Sigmoid colon (tissue), 7 donors: ENCODE measurements at places on chromosomes 11 and 22. TPM values are rescaled to one million over a fixed set of nuclear protein-coding genes. Genes with fewer than 3 reads are reported as not detected.

DNA sequence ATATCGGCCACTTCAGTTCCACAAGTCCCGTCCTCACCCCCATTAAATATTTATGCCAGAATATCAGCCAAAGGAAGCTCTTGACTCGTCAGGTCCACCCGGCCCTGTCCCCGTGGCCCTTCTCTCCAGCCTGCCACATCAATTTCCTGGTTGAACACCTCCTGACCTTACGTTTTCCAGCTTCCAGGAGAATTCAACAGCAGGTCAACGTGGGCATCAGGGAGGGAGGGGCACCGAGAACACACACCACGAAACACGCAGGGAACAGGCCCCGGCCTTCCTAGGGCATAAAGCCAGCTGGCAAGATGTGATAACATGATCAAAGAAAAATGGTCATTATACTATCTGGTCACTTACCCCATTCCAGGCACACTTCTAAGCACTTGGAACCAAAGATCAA lies 15.3 kb downstream of the SULT4A1 start:
- no peak for DNase-seq

- no peak for DNase-seq
Measured at GRCh38 chr11:86688398-86689179, 16.2 kb upstream of the ME3 start.

The CRYBB3 gene
- not detected for total RNA-seq

The SLC36A4 gene
- 14.6 TPM for total RNA-seq

DNA sequence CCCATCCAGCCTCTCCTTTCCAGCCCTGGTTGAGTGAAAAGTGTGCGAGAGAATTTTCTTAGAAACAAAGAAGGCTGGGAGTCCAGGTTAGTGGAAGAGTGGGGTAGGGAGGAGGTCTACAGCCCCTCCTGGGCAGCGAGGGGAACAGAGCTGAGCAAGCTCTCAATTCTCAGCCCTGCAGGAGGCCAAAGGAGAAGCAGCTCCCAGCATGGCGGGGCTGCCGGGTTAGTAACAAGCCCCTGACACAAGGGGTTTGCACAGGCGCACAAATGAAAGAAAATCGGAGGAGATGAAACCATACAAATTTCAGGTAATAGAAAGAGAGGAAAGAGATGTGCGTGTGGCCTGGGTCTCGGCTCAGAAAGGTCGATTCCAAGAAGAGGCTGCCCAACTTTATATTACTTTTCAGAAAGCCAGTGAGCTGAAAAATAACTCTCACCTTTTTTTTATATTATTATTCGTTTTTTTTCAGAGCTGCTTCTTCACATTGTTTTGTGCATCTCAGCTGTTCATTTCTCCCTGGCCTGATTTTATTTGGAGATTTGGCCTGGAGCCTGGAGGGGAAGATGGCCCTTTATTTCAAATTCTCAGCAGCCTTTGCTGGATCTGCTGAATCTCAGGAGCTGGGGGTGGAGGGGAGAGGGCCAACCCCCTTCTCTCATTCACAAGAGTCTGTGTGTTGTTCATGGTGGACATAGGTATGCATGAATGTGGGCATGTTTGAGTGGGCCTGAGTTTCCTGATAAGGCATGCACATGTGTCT lies 583.2 kb downstream of the BUD13 start:
- no peak for DNase-seq

The PES1 gene
- 33.2 TPM for total RNA-seq

GRCh38 chr11:64878223-64878493 lies 263 bp downstream of the EHD1 start:
- no peak for DNase-seq

The KCNQ1 gene
- 3.2 TPM for total RNA-seq

DNA sequence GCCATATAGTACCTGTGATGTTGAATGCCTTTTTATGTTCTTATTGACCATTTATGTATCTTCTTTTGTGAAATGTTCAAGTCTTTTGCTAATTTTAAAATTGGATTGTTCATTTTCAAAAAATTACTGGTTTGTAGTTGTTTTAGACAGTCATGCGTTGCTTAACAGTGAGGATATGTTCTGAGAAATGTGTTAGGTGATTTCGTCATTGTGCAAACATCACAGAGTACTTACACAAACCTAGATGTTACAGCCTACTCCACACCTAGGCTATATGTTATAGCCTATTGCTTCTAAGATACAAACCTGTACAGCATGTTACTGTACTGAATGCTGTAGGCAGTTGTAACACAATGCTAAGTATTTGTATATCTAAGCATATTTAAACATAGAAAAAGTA lies 32.5 kb downstream of the PDE3B start:
- no peak for DNase-seq

GRCh38 chr22:21734540-21735199 lies 924 bp downstream of the YPEL1 start:
- no peak for DNase-seq

The USH1C gene
- 1.7 TPM for total RNA-seq

DNA sequence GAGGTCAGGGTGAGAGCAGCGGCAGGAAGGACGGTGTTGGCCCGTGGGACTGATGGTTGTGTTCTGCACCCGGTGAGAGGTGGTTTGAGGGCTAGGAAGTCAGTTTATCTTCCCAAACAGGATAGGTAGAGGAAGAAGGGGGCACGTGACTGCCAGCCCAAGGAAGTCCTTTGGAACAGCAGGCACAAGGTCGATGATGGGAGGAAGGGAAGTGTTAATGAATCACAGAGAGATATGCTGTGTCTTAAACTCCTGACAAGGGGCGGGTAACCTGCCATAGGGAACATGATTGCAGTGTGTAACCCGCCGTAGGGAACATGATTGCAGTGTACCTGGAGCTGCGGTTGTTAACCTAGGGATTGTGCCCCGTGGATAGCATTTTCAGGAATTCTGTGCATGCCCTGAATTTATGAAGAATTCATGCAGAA lies 49.0 kb downstream of the PRR5L start:
- no peak for DNase-seq

- DNase-seq: no peak
Measured at GRCh38 chr11:1696608-1697570, at the start of gene KRTAP5-6. KRTAP5-6 (plus strand) TSS chr11:1697195; CDS start chr11:1697246, 51 bp downstream.

The NCAM1 gene
- 82.8 TPM for total RNA-seq

DNA sequence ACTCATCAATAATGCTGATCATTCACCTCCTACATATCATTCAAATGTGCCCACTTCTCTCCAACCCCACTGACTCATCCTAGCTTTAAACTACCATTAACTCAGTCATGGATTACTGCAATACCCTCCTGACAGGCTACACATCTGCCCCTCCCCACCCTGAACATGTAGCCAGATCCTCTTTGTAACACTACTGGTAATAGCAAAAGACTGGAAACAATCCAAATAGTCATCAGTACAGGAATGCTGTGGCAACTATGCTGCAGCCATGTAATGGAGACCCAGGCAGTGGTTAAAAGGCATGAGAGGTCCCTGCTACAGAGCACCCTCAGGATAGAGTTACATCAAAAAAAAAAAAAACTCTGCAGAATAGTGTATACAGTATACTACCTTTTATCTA lies 16.6 kb downstream of the SLC43A3 start:
- no peak for DNase-seq

DNA sequence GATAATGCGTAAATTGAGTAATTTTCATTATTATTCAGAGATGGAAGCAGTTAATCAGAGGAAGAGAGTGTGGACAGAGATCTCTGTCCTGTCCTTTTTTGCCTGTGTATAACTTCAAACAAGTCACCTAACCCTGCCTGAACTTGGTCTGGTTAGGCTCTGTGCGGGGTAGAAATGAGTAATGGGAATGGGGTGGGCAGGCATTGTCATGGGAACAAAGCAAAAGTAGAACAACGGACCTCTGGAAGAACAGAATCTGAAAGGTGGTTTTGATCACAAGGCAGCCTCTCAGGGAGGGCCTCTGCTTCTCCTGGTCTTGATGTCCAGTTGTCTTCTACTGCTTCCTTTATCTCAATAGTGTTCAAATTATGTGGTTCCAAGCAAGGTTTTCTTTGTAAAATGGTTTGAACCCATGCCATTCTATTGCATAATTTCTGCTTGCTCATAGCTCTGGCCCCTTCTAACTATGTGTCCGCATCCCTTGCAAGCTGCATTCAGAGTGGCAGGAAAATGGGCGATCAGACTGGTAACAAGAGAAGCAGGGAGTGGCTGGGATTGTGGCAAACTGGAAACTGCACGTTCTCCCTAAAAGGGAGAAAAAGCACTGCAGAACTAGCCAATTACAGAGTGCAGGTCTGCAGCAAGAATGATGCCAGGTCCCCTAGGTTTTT lies 76.1 kb downstream of the PRR5L start:
- DNase-seq: no peak

- no peak for DNase-seq
Measured at GRCh38 chr11:57728829-57729228, 12.5 kb upstream of the SELENOH start.

- DNase-seq: no peak
Measured at GRCh38 chr11:10818594-10818993, 9.9 kb upstream of the EIF4G2 start.

The MOV10L1 gene
- 5.6 TPM for total RNA-seq

GRCh38 chr11:68036717-68037239 lies 2.0 kb upstream of the TCIRG1 start:
- DNase-seq: peak; percentile 89

DNA sequence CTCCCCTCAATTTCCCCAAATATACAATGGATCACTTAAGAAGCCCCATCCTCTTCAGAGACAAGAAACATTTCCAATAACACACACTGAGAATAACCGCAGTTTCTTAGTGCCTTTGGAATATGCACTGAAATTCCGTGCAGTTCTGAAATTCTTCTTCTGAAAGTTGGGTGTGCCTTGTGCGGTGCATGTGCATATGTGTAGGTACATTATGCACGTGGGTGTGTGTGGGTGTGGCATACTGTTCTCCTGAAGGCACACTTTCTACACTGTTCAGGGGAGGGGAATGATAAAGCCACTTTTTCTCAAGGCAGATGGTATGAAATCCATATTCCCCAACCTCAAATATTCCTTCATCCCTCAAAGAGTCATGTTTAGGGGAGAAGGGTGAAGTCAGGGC lies 1.7 kb downstream of the EXPH5 start:
- no peak for DNase-seq

The TKFC gene
- 11.8 TPM for total RNA-seq

The HEPN1 gene
- total RNA-seq: not detected

- DNase-seq: no peak
Measured at GRCh38 chr11:66467756-66468155, 1.1 kb downstream of the PELI3 start.

GRCh38 chr11:64035576-64035975 lies at the start of gene FLRT1:
FLRT1 (plus strand) TSS chr11:64035931; CDS start chr11:64116268, 80,337 bp downstream.
- DNase-seq: no peak

The MS4A18 gene
- total RNA-seq: not detected

- DNase-seq: no peak
Measured at GRCh38 chr22:17319546-17319945, 49.7 kb upstream of the CECR2 start.

- peak; percentile 87 for DNase-seq
Measured at GRCh38 chr11:46361283-46362155, 14.3 kb downstream of the DGKZ start.

The LGR4 gene
- 29.9 TPM for total RNA-seq

GRCh38 chr11:18310800-18311340 lies 11.1 kb downstream of the HPS5 start:
- no peak for DNase-seq

DNA sequence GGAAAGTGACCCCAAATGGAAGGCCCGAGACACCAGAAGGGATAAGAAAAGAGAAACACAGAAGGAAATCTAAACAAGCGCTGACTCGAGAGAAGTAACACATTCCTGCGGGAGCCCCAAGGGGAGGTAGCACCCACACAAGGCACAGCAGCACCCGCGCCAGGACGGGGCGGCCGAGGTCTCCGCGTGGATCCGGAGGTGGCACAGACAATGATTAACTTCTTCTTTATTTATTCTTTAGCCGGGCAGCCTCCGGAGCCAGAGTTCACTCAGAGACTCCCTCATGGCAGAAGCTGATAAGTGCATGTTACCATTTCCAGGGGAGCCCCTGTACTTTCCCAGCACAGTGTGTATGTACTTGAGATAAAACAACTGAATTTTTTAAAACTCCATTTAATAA lies 5.1 kb downstream of the TOLLIP start:
- no peak for DNase-seq

The MAPK8IP1 gene
- total RNA-seq: 10.5 TPM
